ENCODE measurements at places on chromosomes 12 and 14. TPM values are rescaled to one million over a fixed set of nuclear protein-coding genes. Genes with fewer than 3 reads are reported as not detected.

- DNase-seq = no peak
- no peak overlapping the region for H3K4me3 ChIP-seq
- H3K27me3 ChIP-seq = no peaks in the 10 kb centered on the region
- H3K4me1 ChIP-seq = no peaks in the 10 kb centered on the region
- no peaks in the 10 kb centered on the region for H3K36me3 ChIP-seq
These were observed 177.6 kb downstream of the TMEM132C start for GRCh38 chr12:128444598-128444997.

DNA sequence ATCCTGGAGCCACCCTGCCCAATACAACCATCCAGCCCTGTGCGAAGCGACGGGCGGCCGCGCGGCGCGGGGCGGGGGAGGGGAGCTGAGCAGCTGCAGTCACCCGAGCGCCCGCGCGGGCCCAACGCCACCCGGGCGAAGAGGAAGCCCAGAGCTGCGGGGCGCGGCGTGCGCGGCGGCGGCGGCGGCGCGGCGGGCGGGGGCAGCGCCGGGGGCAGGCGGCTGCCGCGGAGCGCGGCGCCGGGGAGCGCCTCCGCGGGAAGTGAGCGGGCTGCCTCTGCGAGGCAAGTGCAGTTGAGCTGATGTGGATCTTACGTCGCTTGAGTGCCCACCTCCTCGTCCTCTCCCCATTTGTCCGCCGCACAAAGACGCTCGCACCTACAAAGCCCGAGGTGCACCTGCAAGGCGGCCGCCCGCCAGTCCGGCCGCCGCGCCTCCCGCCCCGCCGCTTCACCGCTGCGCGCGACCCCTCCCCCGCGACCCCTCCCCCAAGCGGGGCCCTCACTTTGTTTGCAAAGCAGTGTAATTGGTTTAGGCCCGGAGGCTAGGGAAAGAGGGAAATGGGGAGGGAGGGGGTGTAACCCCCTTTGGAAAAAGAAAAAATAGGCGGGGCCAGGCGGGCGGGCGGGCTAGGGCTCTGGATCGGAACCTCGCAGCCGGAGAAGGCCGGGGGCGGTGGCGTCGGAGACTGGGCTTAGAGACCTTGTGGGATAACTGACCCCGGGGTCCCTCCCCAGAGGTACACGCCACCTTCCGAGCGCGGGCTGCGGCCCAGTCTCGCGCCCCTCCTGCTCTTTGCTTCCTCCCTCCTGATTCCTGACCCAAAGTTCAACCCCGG, at the start of the genes FOXA1 and TTC6:
FOXA1 (minus strand) TSS at position 279 of the 838 bp plus-strand sequence; CDS start at position 2, 277 bp downstream.
TTC6 (plus strand) TSS at position 659 of the 838 bp plus-strand sequence. CDS start 26,436 bp downstream, outside the sequence.
- DNase-seq = no peak
- peaks cover 78% of the 10 kb centered on the region for H3K4me1 ChIP-seq
- peak within 1 kb of the TSS; percentile 60 for H3K4me3 ChIP-seq

The RGS6 gene
- 0.66 TPM for total RNA-seq

The OR4E2 gene
- total RNA-seq = not detected

DNA sequence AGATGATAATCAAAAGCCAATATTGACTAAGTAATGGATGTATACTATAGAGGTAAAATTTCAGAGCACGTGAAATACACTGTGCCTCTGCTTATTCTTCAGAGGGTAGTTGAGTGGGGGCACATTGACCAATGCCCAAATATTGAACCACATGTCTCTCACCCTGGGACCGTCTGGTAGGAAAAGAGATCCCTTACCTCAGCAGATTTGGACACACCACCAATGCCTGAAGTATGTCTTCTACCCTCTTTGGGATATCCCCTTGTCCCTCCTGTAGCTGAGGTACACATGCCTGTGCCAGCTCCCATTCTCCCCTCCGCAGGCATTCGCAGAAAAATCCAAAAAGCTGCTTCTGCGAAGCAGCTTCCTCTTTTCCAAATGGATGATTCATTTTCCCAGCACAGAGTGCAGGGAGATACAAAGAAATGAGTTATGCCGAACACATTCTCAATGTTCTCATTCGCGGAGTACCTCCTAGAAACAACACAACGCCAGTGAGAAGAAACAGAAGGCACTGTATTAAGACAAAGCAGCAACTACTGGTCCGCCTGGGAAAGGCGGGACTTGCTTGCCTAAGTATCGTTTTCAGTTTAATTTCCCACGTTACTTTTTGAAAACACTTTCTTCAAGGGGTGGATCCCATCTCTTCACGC, 691 bp downstream of the ZFYVE26 start:
- peaks cover 21% of the 10 kb centered on the region for H3K4me1 ChIP-seq
- H3K4me3 ChIP-seq = peak overlapping the region; percentile 73
- H3K36me3 ChIP-seq = peaks cover 36% of the 10 kb centered on the region
- peak overlapping the region; percentile 13 for H3K27ac ChIP-seq
- H3K27me3 ChIP-seq = no peaks in the 10 kb centered on the region
- no peak for DNase-seq

The NKX2-8 gene
- 10.0 TPM for total RNA-seq

DNA sequence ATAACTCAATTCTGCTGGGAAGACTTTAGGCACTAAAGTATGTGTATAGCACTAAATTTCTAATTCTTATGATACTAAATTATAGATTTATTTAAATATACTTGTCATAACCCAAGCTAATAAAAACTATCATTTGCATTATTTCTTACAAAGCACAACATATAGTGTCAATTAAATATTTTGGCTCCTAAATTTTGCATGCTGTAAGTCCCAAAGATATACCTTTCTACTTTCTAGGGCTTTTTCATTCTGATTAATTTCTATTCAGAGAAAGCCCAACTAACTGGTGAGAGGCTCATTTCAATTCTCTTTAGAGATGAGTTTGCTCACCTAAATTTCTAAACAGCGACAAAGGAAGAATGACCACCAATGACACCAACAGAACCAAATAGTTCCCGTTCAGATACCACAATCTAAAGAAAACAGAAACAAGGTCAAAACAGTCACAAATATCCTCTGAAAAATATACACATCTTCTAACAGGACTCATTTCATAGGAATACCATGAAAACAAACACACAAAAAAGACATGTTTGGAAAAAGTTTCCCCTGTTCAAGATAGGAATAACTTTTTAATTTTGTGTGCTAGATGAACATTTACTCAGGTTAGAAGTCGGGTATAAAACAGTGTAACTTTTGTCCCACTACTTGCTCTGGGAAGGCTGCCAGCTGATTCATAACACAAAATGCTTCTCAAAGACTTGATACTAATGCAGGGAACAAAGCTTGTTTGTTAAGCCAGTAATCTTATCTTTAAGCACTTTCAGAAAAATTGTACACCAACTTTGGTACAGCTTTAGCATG, 7.6 kb downstream of the SLC38A2 start:
- H3K27ac ChIP-seq = peak overlapping the region; percentile 98
- H3K27me3 ChIP-seq = no peaks in the 10 kb centered on the region
- H3K36me3 ChIP-seq = peaks cover 74% of the 10 kb centered on the region
- peaks cover 100% of the 10 kb centered on the region for H3K4me1 ChIP-seq
- DNase-seq = no peak
- H3K4me3 ChIP-seq = peak overlapping the region; percentile 86

DNA sequence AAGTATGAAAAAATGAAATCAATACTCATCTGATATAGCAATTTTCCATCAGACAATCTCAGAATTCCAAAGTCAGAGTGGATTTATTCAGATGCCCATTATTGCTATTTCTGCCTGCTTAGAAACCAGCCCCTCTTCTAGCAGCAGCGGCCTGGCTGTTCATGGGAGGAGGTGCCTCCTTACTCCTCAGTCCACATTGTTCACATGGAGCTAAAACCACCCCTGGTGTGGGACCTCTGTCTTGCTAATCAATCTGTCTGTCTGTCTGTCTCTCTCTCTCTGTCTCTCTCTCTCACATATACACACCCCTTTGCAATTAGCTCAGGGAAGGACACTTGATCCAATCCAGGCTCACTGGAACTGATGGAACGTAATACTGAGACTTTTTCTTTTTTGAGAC, 176.1 kb downstream of the APAF1 start:
- H3K27me3 ChIP-seq = no peaks in the 10 kb centered on the region
- H3K4me3 ChIP-seq = no peak overlapping the region
- no peak for DNase-seq
- no peaks in the 10 kb centered on the region for H3K4me1 ChIP-seq

GRCh38 chr12:104654665-104655609, 198.2 kb downstream of the CHST11 start:
- H3K27ac ChIP-seq = no peak overlapping the region
- no peak overlapping the region for H3K4me3 ChIP-seq
- no peaks in the 10 kb centered on the region for H3K27me3 ChIP-seq
- H3K4me1 ChIP-seq = no peaks in the 10 kb centered on the region
- DNase-seq = no peak

The SLC7A8 gene
- total RNA-seq = 22.2 TPM

- H3K27ac ChIP-seq = no peak overlapping the region
- no peaks in the 10 kb centered on the region for H3K4me1 ChIP-seq
- no peak for DNase-seq
- H3K4me3 ChIP-seq = no peak overlapping the region
These were observed 13.4 kb upstream of the PGF start for GRCh38 chr14:74968811-74969210.

The SOAT2 gene
- total RNA-seq = not detected

DNA sequence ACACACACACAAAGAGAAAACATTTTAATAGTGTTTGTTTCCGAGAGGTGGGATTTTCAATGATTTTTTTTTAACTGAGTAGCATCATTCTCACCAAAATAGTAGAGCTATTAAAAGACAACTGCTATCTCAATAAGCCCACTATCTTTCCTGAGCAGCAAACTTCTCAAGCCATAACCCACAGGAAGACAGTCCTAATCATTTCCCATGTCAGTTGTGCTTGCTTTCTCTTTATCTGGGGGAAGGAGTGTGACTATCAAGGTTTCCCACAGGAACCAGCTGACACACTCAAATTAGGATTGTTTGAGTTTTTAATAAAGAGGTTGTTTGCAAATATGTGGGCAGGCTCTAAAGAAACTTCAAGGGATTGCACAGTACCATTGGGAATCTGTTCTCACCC, 4.9 kb upstream of the MAX start:
- no peak for DNase-seq
- H3K27ac ChIP-seq = no peak overlapping the region
- H3K4me3 ChIP-seq = no peak overlapping the region
- H3K36me3 ChIP-seq = no peaks in the 10 kb centered on the region
- H3K4me1 ChIP-seq = no peaks in the 10 kb centered on the region

DNA sequence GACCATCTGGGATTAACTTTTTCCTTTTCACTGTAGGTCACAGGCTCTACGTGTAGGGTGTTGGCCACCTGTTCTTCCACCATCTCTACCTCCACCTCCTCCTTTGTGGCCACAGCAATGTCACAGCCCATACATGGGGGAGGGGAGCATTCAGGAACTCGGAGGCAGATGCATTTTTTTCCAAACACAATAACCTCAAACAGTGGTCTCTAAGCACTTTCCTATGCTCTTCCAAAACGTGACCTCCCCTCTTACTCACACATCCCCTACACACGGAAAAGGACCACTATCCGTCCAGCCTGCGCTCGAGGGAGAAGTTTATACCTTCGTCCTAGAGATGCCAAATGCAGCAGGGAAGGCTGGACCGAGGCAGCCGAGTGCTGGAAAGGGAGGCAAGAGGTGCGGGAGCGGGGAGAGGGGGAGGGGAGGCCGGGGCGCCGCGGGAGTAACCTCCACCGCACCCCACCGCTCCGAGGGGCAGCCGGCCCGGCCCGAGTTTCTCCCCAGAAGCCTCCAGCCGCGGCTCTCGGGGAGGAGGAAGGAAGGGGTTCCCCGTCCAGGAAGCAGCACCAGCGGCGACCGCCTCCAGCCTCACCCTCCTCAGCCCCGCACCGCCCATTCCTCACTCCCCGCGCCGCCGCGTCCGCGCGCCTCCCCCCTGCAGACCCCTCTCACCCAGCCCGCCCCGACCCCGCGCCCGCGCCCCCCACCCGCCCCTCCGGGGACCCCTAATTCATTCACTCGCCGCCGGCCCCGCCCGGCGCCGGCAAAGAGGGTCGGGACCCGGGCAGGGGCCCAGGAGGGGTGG, 594 bp downstream of the KRAS start:
- peak overlapping the region; percentile 98 for H3K4me3 ChIP-seq
- no peaks in the 10 kb centered on the region for H3K27me3 ChIP-seq
- DNase-seq = no peak
- H3K36me3 ChIP-seq = no peaks in the 10 kb centered on the region
- H3K4me1 ChIP-seq = peaks cover 32% of the 10 kb centered on the region

DNA sequence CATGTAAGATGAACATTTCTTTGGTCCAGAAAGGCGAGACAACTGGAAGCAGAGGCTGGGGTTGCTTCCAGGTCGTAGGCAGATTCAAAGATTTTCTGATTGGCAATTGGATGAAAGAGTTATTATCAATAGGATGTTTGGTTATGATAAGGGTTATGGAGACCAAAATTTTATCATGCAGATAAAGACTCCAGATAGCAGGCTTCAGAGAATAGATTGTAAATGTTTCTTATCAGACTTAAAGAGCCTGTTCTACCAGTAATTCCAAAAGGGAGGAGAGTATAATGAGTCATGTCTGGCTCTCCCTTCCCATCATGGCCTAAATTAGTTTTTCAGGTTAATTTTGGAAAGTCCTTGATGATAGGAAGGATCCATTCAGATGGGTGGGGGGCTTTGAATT, 55.6 kb downstream of the C14orf39 start:
- no peaks in the 10 kb centered on the region for H3K4me1 ChIP-seq
- no peak overlapping the region for H3K4me3 ChIP-seq
- H3K27me3 ChIP-seq = no peaks in the 10 kb centered on the region
- no peaks in the 10 kb centered on the region for H3K36me3 ChIP-seq
- no peak for DNase-seq

DNA sequence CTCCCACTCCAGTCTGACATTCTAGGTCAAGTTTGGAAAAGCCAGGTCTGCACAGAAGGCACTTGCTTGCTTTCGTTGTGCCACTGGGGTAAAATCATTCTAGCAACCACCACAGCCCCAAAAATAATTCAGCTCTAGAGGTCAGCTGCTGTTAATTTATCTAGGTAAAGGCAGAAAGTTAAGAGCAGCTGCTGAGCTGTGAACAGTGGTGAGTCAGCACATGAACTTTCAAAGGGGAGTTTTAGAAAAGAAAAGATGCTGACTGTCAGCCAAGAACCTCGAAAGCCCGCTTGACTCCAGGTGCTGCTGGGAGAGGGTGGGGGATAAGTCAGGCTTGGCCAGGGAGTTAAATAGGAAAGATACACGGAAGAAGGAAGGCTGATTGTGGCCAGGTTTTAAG, 12.7 kb downstream of the CCDC197 start:
- no peak overlapping the region for H3K27ac ChIP-seq
- no peaks in the 10 kb centered on the region for H3K27me3 ChIP-seq
- H3K36me3 ChIP-seq = no peaks in the 10 kb centered on the region

DNA sequence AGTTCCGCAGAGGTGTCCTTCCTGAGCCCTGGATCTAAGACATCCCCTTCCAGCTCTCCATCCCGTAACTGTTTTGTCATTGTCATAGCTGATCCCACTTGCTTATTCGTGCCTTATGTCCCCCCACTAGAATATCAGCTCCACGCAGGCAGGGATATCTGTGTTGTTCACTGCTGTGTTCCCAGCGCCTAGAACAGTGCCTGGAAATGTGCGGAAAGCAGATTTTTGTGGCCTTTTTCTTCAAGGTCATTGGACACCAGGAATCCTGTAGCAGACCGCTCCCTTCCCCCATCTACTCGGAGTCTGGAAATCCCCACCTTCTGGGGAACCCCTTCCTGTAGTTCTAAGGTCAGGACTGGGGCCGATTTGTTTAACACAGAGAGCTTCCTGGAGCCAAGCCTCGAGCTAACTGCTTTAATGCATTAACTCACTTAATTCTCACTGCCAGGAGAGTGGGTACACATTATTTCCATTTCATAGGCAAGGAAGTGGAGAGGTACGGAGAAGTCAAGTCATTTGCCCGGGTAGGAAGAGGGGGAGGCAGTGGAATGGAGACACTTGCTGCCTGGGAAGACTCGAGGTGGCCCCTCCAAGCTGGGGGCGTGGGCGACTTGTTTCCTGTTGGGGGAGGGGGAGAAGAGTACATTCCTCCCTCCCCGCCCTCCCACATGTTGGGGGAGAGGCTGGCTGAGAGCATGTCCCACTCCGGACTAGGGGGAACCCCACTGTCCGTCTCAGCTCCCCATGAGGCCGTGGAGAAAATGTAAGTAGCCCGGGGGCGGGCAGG, 1.2 kb upstream of the SH2B3 start:
- peaks cover 78% of the 10 kb centered on the region for H3K4me1 ChIP-seq
- H3K4me3 ChIP-seq = peak overlapping the region; percentile 81
- peak overlapping the region; percentile 81 for H3K27ac ChIP-seq
- H3K36me3 ChIP-seq = no peaks in the 10 kb centered on the region

The NPC2 gene
- total RNA-seq = 174 TPM

All from esophagus squamous epithelium (tissue), 5 donors.